Cardiac muscle cell (in vitro differentiated cells and primary cell): ENCODE measurements at places on chromosomes 16 and 17.

DNA sequence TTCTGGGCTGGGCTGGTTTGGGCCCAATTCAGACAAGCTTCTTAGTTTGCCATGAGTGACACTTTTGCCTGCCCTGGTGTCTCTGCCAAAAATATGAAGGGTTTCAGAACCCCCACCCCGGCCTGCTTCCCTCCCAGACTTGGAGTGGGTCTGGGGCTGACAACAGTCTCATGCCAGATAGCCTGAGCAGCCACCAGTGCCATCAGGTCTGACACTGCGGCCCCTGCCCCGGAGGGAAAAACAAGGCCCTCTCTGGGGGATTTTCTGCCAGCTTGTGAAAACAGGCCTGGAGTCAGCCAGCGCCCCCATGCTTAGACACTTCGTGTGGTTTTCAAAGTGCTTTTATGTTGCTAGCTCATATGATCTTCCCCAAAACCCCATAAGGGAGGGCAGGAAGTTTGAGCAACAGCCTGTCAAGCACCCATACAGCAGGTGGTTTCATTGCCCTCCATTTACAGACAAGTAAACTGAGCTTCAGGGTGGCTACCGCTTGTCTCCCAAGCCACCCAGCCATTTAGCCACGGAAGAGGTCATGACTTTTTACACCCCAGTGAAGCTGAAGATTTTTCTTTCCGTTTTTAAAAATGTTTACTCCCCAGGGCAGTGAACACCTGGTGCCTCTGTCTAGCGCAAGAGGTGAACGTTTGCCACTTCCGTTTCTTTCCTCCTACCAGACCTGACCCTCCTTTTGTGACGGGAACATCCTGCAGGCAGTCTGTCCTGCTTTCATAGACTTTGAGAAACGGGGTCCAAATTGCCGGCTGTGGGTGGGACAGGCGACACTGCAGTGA is 300.6 kb downstream of the SEC14L1 start:
- peak; percentile 40 for DNase-seq

DNA sequence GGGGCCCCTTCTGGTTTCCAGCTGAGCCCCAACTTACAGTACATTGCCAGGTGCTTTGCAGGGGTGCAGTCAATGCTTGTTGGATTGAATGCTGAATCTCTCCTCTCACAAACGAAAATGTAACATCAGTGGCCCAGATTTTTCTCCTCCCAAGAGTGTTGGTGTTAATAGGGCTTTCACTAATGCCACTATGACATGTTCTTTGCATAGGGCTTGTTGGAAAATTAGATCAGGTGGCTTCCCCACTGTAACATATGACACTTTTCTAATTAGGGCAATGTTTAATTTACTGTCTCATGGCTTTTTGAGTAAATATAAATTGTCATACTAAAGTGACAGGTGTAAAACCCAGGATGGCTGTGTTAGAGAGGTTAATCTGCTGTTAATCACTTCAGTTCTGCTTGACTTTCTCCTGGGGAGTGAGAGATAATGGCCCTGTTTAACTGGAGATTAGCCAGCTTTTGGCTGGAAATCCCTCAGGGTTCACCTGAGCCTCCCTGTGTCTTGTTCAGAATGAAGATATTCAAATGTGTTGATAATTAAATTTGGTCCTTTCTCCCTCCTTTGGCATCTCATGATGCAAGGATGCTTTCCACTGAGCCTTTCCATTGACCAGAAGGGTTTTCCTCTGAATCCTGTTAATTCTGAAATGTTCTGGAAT is 502.3 kb downstream of the RBFOX1 start:
- DNase-seq = no peak

- no peak for DNase-seq
Measured at GRCh38 chr17:50924800-50925199, 58.6 kb upstream of the TOB1 start.

GRCh38 chr17:82449883-82450356 is 632 bp downstream of the CYBC1 start:
- no peak for DNase-seq

- DNase-seq = no peak
Measured at GRCh38 chr16:11361701-11362451, 16.6 kb downstream of the RMI2 start.

DNA sequence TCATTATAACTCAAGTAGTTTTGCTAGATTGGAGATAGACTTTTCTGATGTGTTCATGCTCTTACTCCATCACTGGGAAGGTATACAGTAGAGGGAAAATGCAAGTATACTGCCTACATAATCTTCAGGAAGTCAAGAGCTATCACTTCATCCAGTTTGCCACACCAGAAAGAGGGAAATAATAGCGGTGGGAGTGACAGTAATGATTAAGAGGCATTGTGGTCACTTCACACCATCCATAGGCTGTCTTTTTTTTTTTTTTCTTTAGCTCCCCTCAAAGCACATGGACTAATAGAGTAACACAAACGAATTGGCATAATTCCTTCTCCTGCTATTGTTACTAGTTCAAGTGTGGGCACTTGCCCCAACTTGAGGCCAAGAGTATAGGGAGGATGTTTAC is 28.4 kb upstream of the HLF start:
- DNase-seq = no peak

DNA sequence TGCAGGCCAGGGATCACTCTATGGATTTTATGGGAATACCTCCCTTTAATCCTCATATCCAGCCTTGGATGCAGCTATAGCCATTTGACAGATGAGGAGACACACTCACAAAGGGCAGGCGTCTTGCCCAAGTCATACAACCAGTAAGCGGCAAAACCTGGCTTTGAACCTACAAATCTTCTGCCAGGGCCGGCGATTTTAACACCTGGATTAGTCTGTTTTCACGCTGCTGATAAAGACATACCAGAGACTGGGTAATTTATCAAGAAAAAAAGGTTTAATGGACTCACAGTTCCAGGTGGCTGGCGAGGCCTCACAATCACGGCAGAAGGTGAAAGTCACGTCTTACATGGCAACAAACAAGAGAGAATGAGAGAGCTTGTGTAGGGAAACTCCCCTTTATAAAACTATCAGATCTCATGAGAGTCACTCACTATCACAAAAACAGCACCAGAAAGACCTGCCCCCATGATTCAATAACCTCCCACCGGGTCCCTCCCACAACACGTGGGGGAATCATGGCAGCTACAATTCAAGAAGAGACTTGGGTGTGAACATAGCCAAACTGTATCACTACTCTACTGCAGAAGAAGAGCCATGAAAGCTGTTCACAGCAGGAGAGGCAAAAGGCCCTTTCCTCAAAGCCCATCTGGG is 67.5 kb downstream of the XYLT1 start:
- DNase-seq = no peak

GRCh38 chr17:10836145-10836544 is 1.7 kb downstream of the PIRT start:
- DNase-seq = peak; percentile 22

GRCh38 chr17:39486242-39486641 is 25.0 kb downstream of the CDK12 start:
- DNase-seq = peak; percentile 33

DNA sequence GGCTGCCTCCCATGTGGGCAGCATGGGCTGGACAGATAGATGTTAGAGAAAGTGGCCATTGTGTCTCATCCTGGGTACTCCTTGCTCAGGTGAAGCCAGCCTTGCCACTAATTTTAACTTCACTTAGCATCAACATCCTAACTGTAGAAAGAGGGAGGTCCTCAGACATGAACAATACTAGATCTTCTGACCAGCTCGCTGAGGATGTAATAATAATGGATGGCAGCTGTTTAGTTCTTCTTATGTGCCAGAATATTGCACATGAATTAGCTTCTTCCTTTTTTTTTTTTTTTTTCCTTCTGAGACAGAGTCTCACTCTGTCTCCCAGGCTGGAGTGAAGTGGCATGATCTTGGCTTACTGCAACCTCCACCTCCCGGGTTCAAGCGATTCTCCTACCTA is 232.4 kb downstream of the CCDC182 start:
- DNase-seq = no peak

DNA sequence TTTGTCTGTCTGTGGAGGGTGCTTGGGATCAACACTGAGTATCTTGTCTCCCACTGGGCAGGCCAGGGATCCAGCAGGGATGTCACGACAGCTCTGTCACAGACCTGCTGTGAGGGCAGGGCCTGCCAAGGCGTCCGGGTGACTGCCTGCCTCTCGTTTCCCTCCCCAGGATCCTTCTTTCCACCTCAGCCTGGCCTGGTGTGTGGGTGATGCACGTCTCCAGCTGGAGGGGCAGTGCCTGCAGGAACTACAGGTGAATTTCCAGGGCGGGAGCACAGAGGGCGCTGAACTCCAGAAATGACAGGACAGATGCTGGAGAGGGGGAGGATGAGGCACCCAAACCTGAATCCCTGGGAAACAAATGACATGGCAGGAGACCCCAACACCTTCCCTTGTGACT is 6.8 kb upstream of the MMP15 start:
- DNase-seq = no peak

DNA sequence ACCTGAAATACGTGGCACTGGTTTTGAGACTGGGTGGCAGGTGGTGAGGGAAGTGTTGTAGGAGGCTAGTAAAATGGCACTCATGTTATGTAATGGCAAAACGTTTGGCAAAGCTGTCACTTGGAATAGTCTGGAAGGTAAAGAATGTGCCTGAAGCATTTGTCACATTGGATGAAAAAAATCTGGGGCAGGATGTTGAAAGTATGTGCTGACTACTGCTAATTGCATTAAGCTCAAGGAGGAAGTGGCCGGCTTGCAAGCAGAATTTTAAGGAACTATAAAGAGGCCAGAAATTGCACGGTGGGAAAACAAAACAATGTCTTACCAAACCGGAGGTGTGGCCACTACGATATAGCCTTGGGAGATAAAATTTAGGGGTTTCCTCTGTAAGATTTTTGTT is 26.6 kb upstream of the NLRP1 start:
- no peak for DNase-seq

- DNase-seq = no peak
Measured at GRCh38 chr17:45895969-45896785, 1.8 kb downstream of the MAPT start.

GRCh38 chr17:35895636-35896587 is 15.8 kb upstream of the CCL5 start:
- DNase-seq = no peak

GRCh38 chr17:68197997-68198930 is 49.6 kb upstream of the AMZ2 start:
- DNase-seq = no peak

DNA sequence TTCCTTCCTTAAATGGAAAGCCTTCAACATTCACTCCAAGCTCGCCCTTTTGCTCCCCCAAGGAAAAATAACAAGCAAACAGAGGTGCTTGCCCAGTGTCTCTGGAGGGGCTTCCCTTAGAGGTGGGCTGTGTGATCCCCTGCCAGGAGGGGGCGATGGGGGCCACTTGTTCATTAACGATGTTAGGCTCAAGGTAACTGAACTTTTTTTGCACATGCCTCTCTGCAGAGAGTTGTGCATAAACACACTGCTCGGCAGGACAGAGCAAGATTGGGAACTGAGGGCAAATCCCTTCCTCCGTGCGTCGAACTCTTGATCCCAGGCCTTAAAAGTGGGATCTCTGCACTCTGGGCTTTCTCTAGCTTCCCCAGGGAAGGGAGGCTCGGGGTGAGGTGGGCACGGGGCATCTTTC is 15.5 kb upstream of the NAGLU start:
- no peak for DNase-seq

DNA sequence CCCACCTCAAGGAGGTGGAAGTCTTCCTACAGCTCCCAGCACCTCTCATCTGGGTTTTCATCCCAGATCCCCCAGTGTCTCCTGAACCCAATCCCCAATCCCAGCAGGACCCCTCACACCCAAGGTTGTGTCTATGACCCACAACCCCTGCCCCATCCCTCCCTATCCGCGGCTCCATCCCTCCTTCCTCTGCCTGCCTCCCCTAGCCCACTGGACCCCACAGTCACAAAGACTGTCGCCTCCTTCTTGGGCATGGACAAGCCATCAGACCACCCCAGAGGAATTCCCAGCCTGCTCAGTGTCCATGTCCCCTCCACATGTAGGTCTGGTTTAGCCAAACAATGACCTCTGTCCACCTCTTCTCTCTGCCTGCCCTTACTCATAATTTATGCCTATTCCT is 12.3 kb downstream of the CES1 start:
- no peak for DNase-seq

GRCh38 chr17:71632328-71632727 is 488.5 kb upstream of the SOX9 start:
- no peak for DNase-seq

DNA sequence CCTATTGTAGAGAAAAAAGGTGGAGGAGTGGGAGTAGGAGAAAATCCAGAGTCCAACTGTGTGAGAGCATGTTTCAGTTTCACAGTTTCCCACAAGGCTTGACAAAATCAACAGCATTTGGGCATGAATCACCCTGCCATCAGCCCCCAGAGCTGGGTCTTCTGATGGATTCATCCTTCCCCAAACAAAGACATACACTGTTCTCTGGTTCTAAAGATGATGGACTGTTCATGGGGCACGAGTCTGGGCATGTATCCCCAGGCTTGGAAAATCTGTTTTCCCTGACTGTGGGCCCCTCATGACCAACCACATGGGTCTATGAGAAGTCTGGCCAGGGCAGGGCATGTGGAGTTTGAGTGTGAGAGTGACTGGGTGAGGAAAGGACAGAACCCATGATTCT is 210.4 kb upstream of the IRX5 start:
- no peak for DNase-seq

DNA sequence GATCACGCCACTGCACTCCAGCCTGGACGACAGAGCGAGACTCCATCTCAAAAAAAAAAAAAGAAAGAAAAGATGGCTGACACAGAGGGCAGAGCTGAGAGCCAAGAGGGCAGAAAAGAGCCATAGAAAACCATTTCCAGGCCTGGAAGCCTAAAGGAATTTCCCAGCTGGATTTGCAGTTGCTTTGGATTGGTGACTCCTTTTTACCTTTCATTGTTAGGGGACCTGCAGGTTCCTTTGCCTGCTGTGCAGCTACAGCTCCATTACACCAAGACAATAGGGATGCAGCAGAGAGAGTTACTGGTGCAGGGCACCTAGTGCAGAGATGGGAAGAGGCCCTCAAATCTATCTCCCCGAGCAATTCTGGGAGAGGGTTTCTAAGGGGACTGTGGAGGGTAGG is 18.4 kb downstream of the ZNF668 start:
- DNase-seq = no peak

DNA sequence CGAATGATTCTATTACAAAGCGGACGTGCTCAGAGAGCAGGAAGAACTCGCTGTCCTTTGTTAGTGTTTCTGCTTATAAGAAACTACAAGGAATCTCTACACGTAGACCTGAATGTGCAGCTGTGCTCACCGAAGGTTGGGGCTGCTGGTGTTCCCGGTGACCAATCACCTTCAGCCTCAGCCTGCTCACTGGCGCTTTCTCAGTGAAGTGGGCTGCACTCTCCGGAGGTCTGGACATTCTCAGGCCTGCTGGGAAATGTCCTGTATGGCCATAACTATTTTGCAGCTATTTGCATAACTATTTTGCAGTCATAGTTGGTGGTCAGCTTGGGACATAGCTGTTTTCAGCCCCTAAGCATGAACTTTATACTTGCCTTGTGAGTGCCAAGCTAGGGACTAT is 9.7 kb upstream of the CIAO3 start:
- DNase-seq = peak; percentile 64

GRCh38 chr17:32298721-32299579 is 33.3 kb downstream of the RHBDL3 start:
- DNase-seq = no peak
